ENCODE measurements at places on chromosomes 2 and 18.
A peak's percentile ranks its signal among the peaks of the same experiment; 100 is the strongest.

- DNase-seq = no peak
These were observed 96.9 kb downstream of the ACTR3 start for GRCh38 chr2:113986762-113987290.

- DNase-seq = no peak
These were observed 76.6 kb downstream of the COBLL1 start for GRCh38 chr2:164764996-164765395.

- DNase-seq = no peak
These were observed 22.9 kb downstream of the EPAS1 start for GRCh38 chr2:46320141-46320567.

- DNase-seq = no peak
These were observed 392.1 kb upstream of the KCNJ3 start for GRCh38 chr2:154306266-154306970.

DNA sequence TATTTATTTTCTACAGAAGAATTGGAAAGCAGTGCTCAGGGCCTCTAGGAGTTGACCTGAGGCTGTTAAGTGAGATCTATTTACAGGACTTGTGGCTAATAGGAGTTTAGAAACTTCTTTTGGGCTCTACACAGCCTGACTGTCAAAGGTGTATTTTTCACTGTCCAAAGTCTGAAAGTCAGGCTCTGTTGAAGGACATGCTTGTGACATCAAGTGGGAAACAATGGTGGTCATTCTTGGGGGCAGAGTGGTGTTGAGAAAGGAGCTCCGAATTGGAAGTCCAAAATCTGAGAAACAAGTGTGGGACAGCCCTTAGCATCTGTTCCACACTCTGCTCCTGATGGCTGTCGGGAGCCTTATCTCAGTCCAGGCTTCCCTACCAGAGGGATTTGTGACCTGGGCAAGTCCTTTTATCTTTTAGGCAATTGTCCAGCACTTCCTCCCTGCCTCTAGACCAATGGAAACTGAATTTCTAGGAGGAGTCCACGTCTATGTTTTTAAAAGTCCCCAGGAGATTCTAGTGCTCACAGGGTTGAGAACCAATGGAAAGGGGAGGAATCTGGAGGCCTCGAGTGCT is 76.4 kb downstream of the LIPG start:
- DNase-seq = no peak

GRCh38 chr2:109331896-109332848 is 203.2 kb downstream of the SH3RF3 start:
- no peak for DNase-seq

DNA sequence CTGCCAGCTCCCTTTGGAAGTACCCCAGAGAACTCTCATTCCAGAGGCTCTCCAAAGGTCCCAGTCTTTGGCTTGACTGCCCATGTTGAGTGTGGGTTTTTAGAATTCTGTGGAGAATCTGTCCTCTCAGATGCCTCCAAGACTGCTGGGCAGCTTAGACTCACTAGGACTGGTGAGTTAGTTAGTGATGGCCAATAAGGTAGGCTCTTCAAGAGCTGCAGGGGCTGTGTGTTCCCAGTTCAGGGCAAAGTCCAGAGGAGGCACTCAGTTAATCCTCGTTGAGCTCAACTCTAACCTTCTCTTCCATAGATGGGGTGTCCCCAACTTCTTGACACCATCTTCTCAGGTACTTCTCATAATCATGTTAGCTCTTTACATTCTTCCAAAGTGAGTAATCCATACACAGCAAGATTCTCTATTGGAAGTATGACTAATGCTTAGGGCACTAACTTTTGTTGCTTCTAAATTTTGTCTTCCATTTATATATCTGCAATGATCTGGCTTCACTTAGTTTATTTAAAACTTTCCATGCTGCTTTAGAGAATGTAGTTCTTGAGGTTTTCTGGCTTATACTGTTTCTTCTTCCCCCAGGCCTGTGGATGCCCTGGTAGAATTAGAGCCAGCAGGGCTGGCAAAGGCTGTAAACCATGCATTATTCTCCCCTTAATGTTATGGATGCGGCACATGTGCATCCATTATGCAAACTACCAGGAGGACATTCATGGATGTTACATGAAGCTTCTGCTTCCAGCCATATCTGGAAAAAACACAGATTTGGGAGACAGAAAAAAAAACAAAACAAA is 88.9 kb downstream of the POLE4 start:
- DNase-seq = no peak

DNA sequence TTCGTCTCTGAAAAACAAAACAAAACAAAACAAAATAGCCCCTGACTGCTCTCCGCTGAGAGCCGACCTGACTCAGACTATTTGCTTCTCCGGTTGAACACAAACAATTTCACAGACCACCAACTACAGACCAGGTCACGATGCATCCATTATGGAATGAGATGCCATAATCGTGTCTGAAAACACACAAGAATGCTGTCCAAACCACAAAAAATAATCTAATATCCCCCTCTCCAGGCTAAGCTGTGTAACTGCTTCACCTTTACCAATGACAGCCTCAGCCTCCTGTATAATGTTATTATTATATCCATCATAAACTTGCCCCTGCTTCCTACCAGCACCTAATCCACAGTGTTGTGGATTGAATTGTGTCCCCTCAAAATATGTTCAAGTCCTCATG is 114.7 kb downstream of the DNAH6 start:
- no peak for DNase-seq

GRCh38 chr18:32383050-32383819 is 87.4 kb downstream of the GAREM1 start:
- no peak for DNase-seq

DNA sequence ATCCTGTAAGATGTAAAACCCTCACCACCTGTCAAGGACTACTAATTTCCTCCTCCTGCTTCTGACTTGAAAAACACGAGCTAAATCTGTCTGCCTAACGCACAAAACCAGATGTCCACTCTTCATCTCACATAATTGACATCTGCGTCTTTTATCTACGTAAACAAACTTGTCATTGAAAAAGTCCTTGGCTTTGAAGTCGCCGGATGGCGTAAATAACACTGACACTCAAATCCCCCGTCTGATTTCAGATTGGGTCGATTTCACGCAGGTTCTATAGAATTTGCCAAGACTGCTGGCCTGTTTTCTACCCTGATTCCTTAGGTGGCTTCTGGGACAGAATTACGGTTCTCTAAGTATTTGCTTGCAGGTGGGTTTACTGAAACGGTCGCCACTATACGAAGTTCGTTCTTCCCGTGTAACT is 539 bp upstream of the MOB4 start:
- DNase-seq = no peak

DNA sequence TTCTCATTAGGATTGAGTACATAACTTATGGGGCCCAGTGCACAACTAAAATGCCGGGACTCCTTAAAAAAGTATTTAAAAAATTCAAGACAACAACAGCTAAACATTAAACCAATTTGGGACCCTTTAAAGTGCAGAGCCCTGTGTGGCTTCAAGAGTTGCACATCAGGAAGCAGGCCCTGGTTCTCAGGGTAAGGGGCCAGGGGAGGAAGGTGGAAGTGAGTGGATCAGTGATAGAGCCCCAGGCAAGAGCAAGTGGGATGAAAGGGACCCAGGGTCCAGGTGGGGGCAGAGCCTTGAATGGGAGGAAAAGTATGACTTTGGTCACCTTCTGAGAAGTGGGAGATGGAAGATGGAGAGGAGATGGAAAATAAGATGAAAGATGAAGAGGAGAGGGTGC is 2.3 kb upstream of the FHOD3 start:
- DNase-seq = no peak

GRCh38 chr2:9003616-9004337 is at the start of gene MBOAT2:
TSS of gene MBOAT2 (minus strand) at chr2:9003684. CDS start at chr2:9003614, 70 bp downstream.
- DNase-seq = peak; percentile 74

- no peak for DNase-seq
These were observed 197.8 kb downstream of the RDH14 start for GRCh38 chr2:18362696-18363095.

DNA sequence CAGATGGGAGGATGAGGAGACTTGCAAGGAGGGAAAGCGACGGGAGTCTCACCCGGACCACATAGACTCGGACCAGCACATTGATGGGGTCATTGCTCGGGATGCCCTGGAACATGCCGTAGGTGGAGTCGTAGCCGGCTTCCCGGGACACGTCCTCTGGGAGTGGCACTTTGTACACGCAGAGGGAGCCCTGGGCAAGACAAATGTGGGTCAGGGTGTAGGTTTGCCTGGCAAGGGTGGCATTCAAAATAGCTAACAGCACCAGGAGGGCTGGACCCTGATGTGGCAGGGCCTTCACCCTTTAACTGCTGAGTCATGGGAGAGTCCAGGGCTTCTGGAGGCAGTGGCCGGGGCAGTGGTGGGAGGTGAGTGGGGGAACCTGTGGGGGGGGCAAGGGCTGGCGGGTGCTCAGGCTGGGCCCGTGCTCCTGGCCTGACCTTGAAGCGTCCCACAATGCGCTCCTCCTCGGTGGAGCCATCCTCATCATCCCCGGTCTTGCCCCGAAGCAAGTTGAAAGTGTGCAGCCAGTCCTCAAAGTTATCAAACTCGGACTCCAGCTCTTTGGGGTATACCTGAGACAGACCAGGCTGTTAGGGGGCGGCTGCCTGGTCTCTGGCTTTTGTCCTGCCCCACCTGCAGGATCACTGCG is 11.1 kb downstream of the OTOF start:
- no peak for DNase-seq

DNA sequence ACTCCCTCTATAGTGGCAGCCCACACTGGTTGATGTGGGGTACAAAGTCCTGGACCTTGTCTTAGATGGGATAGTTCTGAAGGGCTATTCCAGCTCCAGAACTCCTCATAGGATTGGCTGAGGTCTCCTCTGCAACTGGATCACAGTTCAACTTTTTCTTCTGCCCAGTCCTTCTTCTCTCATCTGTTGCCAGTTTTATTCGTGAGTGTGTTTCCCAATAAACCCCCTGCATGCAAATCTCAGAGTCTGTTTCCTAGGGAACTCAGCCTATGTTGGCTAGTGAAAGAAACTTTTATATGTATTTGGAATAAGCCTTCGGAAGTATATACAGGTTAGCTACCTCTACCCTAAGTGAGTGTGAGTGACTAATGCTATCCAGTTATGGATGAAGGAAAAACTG is 823.4 kb downstream of the SLC4A3 start:
- no peak for DNase-seq

DNA sequence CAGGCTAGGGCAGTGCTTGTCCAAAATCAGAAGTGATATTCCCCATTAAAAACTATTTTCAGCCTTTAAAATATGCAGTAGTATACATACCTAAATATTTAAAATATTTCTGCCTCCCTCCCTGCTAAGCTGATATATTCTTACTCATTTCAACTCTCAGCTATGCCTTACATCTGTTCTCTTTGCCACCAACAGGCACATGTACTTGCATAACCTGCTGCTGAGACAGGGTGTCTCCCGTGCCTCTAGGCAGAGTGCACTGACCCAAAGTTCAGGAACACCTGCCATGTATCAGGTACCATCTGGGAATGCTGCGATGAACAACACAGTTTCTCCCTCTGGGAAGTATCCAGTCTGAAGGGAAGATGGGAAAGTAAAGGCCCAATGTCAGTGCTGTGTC is 91.7 kb downstream of the STK39 start:
- no peak for DNase-seq

DNA sequence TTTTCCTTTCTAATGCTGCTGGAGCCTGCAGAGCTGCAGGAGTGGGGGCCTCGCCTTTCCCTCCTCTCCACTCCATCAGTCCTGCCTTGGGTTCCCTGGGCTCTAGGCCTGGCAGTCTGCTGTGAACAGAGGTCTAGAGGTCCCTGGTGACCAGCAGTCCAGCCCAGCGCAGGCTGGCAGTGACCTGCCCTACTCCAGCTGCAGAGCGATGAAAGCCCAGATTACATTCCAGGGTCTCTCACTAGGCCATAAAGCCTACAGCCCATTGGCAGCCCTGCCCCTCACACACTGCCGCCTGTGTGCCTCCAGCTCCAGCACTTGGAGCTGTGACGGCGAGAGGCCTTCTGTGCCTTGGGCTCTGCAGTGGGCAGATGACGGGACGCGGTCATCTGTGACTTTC is 14.8 kb upstream of the MAL start:
- DNase-seq = no peak

Data from activated T-helper 9 cell treated with anti-CD3 and anti-CD28 coated beads, Interleukin-2, amount 50 U/mL, for 16 hours (primary cell).